ENCODE measurements at places on chromosomes 2 and 18.

DNA sequence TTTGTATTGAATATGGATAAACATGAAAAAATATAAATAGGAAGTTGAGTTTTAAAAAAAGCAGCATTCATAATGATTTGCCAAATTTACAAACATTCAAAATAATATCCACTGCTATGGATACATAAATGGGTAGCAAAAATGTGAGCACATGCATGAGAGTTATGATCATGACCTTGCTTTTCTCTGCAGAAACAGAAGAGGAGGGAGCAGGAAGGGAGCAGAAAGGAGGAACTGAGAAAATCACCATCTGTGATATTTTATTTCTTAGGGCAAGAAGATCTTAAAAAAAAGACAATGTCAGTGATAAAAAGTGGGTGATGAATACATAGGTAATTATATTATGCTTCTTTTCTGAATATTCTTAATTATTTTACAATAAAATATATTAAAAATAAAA lies 17.7 kb upstream of the CCDC93 start:
- peak; percentile 52 for DNase-seq

DNA sequence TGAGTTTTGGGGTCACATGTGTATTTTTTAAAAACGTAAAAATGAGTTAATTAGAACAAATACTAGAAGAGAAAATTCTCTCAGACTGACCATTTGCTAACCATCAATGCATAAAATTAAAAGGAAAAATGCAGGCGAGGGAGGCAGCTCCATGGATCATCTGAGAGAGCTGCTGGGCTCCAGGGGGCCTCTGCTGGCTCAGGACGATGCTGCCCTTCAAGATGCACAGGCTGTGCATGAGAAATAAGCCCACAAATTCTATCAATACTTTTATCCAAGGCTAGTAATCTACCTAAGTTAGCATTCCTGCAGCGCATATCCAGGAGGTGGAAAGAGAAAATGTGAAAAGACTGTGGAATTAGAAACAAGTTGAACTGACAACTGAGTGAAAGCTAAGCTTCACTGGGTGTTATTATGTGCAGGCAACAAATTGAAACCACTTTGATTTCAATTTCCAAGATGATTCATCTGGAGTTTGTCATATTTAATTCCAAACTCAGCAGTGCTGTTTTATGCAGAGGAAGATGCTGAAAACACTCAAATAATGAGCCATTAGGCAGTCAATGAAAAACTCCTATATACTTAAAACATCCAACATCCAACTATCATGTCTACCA lies 261.1 kb downstream of the NBAS start:
- no peak for DNase-seq

- DNase-seq: no peak
Observed at GRCh38 chr2:180848393-180848792, 132.0 kb upstream of the UBE2E3 start.

GRCh38 chr18:51260118-51260517 lies 62.6 kb upstream of the MEX3C start:
- no peak for DNase-seq

GRCh38 chr2:18133310-18133709 lies 254.8 kb downstream of the KCNS3 start:
- DNase-seq: no peak

DNA sequence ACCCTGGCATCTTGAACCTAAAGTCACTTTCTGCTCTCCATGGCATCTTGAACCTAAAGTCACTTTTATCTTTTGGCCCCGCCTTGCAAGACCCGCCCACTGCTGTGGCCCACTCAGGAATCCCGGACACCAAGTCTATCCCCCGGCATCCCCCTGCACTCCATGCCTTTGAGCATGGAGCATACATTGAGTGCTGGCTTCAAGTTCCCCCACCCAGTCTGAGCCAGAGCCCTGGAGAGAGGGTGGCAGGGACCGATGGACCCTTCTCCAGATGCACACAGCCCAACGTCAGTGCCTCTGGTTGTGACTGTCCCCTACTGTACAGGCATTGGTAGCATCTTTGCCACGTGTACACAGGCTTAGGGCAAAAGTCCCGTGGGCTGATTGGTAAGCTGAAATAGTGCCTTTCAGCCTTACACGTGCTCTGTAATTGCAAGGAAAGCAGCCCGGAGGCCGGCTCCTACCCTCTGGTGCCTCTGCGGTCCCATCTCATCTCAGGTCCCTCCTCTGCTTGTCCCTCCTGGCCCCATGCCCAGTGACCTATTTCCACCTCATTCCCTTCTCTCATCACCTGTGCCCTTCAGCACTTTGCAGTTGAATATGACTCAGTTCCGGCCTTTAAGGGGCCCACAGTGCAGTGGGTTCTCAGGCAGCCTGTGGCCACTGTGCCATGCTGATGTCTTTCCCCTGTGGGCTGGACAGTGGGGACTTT lies 154.0 kb downstream of the INHBB start:
- peak; percentile 86 for DNase-seq

DNA sequence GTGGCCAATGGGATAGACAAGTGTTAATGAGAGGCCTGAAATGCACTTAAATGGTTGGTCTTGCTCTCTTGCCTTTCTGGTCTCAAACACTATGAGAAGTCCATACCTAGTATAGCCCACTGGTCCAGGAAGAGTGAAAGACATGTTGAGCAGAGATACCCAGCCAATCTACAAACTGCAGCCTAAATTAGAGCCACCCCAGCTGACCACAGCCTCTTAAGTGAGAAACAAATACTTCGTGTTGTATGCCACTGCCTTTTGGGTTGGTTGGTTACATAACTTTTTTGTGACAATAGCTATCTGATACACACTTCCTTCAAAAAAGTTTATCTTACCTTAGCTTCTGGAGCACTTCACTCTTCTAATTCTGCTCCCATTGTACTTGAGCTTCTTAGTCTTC lies 8.8 kb upstream of the EXOC6B start:
- no peak for DNase-seq

GRCh38 chr2:32011485-32011960 lies 715 bp upstream of the MEMO1 start:
- DNase-seq: peak; percentile 7

DNA sequence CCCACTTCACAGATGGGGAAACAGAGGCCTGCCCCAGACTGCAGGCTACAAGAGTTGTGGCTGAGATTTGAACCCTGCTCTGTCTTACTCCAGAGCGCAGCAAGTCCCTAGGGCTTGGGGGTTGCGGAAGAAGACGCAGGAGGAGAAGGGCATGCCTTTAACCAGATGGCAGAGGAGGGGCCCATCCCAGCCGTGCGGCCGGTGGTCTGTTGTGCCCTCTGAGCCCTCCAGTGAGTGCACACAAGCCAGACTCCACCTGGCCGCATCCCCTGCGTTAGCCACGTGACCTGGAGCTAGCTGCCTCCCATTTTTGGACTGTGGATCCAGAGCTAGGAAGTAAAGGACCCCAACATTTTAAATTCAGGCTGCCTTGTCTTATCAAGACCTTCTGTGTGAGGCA lies 2.8 kb downstream of the KCNIP3 start:
- no peak for DNase-seq

DNA sequence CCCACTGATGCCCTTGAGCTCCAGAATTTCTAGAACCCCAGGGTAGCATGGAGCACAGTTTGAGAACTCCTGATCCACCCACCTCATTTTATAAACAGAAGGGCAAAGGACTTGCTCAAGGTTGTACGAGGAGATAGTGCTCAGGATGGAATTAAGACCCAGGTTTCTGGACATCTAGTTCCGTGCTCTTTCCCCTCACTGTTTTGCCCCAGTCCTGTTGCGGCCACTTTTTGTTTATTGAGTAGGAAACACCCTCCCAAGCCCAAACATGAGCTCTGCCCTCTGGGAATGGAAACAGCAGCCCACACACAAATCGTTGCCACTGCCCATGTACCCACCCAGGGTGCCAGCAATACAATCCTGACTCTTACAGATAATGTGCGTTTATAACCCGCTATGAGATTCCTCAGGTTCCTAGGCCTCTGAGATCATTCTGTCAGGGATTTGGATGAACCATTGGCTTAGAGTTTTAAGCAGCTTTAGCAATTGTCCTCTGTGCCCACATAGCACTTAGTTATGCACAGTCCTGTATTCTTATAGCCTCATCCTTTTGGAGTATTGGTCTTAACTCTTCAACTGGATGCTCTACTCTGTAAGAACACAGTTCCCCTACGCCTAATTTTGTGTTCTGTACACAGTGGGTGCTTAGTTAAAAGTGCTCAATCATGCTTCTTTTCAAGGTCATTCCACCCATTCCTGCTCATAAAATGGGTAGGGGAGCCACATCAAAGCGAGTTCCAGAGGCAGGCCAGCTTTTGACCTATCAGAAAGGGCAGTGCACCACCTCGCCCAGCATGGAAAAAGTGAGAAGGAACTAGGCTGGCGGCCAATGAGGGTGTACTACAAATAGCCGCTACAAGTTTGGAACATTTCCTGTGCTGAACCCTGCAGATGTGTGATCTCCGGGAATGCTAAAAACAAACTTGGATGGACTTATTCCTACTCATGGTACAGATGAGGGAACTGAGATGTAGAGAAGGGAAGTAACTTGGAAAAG lies 60.3 kb upstream of the IGFBP2 start:
- no peak for DNase-seq

- DNase-seq: no peak
Observed at GRCh38 chr2:203621981-203622515, 84.4 kb upstream of the CD28 start.

- DNase-seq: no peak
Observed at GRCh38 chr2:726169-726568, 49.0 kb upstream of the TMEM18 start.

GRCh38 chr2:11279398-11279797 lies 65.0 kb downstream of the ROCK2 start:
- DNase-seq: no peak

GRCh38 chr2:40558761-40559160 lies 106.9 kb upstream of the SLC8A1 start:
- DNase-seq: no peak

GRCh38 chr2:213787869-213788268 lies 503.6 kb downstream of the SPAG16 start:
- no peak for DNase-seq

GRCh38 chr2:232492963-232493700 lies 5.5 kb upstream of the ECEL1 start:
- no peak for DNase-seq

DNA sequence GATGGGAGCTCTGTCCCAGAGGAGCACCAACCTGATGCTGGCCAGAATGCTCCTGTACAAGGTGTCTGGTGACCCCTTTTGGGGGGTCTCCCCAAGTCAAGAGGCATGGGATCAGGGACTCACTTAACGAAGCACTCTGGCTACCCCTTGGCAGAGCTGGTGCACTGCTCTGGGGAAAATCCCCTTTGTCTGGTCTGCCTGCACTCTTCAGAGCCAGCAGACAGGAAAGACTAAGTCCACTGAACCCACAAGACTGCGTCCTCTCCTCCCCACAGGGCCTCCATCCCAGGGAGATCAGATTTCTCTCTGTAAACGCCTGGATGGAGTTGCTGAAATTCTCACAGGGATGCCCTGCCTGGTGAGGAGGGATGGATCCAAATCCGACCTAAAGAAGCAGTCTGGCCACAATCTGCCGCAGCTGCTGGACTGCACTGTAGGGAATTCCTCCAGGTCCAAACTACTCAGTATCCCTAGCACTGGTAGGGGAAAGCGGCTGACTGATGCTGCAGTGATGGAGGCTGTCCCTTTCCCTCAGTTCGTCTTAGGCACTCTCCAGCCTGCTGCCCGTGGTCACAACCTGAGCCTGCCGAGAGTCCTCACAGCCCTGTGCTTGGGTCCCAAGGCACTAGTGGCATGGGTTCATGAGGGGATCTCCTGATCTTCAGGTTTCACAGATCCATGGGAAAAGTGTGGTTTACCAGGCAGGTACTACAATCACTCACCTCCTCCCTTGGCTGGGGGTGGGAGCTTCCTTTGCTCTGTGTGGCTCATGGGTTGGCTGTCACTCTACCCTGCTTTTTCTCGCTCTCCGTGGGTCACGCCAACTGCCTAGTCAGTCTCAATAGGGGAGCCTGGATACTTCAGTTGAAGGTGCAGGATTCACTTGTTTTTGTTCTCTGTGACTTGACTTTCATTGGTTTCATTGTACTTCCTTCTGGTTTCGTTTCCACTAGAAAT lies 98.6 kb downstream of the SLC4A10 start:
- no peak for DNase-seq

DNA sequence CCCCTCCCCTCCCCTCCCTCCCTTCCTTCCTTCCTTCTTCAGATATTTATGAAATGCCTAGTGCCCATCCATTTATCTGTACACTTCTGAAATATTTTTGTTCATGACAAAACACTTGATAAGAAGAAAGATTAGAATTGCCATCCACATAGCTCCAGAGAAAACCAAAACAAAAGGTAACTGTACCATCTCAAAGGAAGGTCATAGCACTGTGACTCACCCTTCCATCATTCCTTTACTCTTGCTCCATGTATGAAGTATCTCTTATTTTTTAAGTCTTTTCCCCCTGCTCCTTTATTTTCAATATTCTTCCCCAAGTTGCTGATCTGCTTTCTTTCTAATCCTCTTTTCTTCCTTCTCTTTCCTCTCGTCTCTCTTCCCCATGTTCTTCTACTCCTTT lies 9.9 kb downstream of the CNTNAP5 start:
- no peak for DNase-seq

- no peak for DNase-seq
Observed at GRCh38 chr18:3793545-3793944, 343.6 kb downstream of the TGIF1 start.

DNA sequence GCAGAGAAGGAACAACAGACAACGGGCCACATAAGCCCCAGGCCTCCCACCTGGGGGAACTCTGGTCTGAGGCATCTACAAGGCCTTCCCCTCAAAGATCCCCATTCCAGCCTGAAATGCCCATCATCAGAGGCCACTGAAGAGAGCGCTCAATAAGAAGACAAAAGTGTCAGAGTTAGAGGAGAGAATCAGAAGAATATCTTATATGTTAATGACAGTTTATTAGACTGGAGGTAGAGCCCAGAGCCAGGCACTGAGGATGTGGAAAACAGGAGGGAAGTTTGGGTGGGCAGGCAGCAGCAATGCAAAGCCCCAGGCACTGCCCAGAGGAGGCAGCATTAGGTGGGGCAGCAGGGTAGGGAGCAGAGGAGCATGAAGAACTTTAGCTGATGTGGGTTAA lies 2.9 kb upstream of the CTIF start:
- no peak for DNase-seq

GRCh38 chr18:32358075-32358474 lies 112.6 kb downstream of the GAREM1 start:
- no peak for DNase-seq

DNA sequence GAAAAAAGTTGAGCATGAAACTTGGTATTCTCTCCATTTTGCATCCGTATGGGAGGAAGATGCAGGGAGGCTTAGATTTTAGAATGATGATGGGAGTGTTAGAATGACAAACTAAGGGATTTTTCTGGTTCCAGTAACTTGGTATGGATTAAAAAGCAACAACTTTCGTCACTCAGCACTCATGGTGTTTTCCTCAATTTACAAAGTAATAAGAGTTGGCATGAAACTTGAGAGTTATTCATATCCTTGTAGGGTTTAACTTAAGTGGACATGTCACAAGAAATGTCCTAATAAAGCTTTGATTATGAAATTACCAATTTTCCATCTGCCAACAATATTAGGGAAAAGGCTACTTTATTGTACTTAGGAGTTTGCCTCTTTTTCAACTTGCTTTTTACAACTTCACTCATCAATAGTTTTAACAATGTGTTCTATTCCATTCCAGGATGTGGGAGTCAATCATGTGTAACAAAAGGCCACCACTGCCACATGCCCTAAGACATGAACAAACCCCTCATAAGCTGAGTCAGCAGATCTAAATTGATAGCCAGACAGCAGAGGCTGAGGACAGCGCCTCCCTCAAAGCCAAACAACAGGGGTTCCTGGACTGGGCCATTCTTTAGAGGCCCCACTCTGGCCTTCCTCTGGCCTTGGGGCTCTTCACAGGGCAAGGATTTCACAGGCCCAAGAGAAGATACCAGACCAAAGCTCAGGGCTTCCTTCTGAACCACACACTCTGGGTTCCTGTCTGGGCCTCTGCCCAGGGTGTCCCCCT lies 265.8 kb downstream of the TNS1 start:
- DNase-seq: no peak

Measured in RPMI8226 (cell line).